ENCODE measurements at places on chromosomes 11 and 22. TPM values are rescaled to one million over a fixed set of nuclear protein-coding genes. Genes with fewer than 3 reads are reported as not detected.

DNA sequence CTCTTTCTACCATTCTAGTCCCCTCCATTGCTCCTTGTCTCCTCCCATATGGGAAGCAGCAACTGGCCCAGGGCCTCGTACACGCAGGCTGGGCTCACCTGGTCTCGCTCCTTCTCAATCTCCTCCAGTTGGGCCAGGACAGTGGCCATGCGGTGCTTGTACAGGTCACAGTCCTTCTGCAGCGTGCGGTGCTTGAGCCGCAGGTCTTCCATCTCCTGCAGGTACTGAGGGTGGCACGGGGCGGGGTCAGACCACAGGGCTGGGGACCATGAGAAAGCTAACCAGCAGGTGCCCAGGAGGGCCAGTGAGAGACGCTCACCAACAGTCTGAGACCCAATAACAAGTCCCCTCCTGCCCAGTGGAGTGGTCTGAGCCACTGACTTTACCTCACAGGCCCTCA, 11.5 kb downstream of the CARD10 start:
- DNase-seq, result no peak

DNA sequence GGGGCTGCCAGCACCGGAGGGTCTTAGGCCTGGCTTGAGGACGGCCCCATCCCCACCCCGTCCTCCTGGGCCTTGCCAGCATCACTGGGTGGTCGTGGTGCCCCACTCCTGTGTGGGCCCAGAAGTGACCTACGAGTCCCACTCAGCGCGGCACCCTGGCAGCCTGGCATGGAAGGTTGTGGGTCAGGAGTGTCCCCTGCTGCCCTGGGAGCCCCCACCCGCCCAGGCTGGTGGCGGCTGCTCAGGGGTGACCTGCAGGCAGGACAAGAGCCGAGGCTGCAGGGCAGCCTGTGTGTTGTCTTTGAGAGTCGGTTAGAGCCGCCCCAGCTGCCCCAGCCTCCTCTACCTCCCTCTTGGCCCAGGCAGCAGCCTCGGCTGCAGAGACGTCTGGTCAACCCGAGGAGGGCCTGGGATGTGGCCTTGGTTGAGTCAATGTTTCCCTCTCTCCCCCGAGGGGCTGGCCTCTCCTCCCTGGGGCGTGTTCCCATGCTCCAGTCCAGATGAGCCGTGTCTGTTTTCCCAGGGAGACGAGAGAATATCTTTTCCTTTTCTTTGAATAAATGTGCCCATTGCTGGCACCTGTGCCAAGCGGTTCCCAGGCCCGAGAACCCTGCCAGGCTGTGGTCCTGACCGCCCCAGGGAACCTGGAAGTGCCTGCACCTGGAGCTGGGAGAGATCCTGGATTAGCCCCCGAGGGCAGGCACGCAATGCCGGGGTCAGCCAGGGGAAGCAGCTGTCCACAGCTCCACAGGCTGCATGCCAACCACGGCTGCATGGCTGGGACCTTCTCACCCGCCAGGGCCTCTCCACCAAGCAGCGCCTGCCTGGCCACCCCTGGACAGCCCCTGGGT, 35.7 kb upstream of the MUC5AC start:
- peak; percentile 26 for DNase-seq

DNA sequence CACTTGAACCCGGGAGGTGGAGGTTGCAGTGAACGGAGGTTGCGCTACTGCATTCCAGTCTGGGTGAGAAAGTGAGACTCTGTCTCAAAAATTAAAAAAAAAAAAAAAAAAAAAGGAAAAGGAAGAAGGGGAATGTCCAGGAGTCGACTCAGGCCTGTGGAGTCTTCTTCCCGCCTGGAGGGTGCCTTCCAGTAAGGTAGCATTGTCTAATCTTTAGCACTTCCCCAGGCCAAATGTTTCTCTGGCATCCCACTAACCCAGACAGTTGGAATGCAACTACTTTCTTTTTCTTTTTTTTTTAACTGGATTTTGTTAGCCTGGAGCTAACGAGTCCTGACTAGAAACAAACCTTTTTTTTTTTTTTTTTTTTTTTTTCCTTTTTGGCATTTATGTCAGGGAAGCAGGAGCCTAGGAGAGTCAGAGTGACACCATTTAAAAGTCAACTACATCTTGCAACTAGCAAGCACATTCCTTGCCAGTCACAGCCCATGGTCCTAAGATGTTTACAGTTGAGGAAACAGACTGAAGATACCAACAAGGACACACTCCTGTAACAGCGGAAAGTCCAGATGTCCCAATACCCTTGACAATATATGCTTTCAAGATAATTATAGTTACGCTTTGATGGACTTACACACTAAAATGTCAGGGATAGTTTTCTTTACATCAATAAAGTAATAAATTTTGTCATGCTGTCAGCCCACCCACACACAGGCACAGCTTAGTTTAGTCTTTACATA, 10.6 kb downstream of the PLET1 start:
- no peak for DNase-seq

Gene SLC35F2
- total RNA-seq, result 4.7 TPM

DNA sequence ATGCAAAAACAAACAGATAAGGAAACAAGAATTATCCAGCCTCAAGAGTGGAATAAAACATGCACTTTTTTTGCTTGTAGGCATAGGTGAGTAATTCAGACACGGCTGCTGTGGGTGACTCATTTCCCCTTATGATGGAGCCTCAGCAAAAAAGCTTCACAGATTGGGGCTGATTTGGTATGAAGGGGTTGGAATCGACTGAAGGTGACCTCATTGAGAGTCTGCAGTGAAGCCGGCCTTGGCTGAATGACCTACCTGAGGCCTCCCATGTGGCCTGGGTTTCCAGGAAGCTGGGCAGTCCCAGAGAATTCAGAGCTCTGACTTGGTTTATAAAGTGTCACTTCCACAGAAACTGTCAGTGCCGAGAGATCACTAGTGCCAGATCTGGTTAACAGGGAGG, 34.2 kb upstream of the VPREB1 start:
- peak; percentile 53 for DNase-seq

Gene PHF21B
- total RNA-seq, result not detected

GRCh38 chr11:40328890-40329614, 1130.4 kb downstream of the LRRC4C start:
- DNase-seq, result no peak

Gene PLAAT2
- not detected for total RNA-seq

Gene LINC01488
- total RNA-seq, result not detected

- no peak for DNase-seq
Observed at GRCh38 chr11:44149651-44150050, 54.2 kb downstream of the EXT2 start.

- DNase-seq, result no peak
Observed at GRCh38 chr11:130170345-130170744, 10.8 kb downstream of the ST14 start.

- no peak for DNase-seq
Observed at GRCh38 chr11:111283945-111284481, 14.3 kb upstream of the POU2AF3 start.

Gene PRDM11
- 7.3 TPM for total RNA-seq

DNA sequence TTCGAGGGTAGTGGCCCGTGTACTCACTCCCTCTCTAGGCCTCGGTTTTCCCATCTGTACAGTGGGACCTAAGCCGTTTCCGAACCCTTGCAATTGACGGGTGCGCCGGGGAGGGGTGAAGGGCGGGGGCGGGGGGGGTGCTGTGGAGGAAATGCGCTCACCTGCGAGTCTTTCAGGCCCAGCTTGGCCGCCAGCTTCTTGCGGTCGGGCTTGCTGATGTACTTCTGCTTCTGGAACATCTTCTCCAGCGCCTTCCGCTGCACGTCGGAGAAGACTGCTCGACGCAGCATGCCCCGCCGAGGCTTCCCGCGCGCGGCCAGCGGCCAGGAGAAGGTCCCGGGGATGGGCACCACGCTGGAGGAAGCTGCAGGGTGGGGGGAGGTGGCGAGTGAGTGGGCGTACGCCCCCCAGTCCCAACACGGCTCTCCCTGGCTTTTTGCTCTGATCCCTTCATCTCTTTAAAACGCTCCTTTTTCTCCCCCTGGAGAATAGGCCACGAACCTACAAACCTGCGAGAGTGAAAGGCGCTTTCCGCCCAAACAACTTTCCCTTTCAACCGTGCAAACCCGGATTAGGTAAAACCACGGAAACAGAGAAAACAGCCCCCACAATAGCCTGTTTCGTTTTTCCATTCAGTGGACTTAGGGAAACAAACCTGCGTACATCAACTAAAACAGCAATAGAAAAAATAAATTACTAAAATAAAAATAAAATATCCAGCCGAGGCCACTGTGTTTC, 3.2 kb downstream of the DBX1 start:
- DNase-seq, result peak; percentile 51

Gene MCAM
- 2.4 TPM for total RNA-seq

DNA sequence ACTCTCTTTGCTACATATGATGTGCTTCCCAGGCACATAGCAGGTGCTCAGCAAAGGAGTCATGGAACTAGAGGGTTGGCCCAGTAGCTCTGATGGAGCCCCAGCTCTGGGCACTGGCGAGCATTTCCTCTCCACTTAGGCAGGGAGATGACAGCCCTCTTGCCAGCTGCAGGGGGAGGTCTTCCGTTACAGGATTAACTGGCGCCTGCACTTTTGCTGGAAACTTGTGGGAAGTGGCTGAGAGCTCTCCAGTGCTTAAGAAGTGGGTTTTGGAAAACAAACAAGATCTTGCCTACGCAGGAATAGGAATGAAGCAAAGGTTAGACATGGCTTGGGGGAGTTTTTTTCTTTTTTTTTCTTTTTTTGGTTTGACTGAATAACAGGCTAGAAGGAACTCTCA, 75.5 kb downstream of the MICAL2 start:
- no peak for DNase-seq

DNA sequence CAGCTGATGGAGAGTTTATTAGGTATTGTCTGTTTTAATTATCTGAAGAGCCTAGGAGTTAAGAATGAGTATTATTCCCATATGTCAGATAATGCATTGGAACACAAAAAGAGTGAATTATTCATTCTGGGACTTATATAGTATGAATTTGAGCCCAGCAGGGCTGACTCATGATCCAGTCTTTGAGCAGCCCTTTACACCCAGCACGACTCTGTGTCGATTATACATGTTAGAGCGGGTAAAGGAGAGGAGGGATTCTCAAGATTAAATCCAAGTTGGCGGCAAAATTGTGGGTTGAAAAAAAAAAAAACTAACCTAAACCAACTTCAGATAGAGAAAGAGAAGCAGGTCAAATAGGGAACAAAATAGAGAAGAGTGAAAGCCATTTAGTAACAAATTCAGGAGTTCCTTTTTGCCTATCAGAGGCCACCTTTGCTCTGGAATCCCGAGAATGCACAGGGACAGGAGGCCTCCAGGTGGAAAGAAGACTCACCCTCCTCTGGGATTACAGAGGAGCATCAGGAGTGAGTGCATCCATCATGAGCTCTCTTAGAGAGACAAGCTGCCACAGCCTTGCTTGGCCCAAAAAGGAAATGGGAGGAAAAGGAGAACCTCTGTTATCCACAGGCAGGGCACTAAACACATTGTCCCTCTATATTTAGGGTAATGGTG, 3.1 kb downstream of the MRGPRX1 start:
- DNase-seq, result no peak

DNA sequence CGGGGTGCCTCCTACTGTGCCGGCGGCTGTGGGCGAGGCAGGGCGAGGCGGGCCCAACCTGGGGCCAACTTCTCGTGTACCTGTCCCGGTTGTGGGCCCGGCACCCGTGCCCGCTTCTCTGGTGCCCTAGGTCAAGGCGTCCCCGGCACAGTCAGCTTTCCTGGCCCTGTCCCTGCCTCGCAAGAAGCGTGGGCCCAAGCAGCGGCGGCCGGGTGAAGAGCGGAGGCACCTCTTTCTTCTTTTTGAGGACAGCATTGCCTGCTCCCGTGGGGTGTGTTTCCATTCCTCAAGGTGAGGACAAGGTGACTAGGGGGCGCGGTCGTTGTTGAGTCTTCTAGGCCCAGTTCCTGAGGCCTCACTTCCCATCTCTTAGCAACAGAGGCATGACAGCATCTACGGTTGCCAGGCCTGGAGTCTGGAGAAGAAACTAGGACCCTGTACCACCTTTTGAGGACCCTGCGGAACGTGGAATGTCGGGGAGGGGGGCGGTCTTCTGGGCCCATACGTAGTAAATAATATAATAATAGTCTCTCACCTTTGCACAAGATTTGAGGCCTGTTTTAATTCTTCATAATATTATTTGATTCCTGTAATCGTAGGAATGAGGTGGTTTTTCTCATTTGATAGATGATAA, 418 bp downstream of the ACO2 start:
- DNase-seq, result no peak

DNA sequence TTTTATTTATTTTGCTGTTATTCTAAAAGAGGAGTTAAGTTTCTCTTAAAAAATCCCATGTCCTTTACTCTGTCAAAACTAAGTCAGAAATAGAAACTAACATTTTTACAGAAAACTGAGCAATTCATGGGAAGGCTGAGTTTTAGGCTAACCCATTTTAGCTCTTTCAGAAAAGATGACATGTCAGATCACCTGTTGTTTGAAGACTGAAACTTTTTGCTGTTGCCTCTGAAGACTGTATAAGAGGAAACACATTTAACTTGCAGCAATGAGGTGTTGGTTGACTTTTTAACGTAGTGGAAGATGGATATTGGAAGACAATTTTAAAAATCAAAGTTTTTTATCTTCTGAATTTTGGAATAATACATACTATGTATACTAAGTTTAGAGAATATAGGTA, 115.4 kb downstream of the METTL15 start:
- no peak for DNase-seq

All from activated naive CD8-positive, alpha-beta T cell treated with anti-CD3 and anti-CD28 coated beads, Interleukin-2, amount 10 ng/mL, durations not matched to agents 7 days and 5 days (primary cell).